ENCODE measurements at places on chromosomes 7 and 10. TPM values are rescaled to one million over a fixed set of nuclear protein-coding genes. Genes with fewer than 3 reads are reported as not detected.

Gene NAMPT
- total RNA-seq, result 302 TPM

Gene IGF2BP3
- total RNA-seq, result 139 TPM

Gene ITPRIP
- 8.5 TPM for total RNA-seq

Gene EMX2
- total RNA-seq, result not detected

Gene PCLO
- 2.6 TPM for total RNA-seq

Gene ERVW-1
- total RNA-seq, result not detected

Gene SKIDA1
- total RNA-seq, result 0.65 TPM

Gene WIPF3
- total RNA-seq, result 0.25 TPM

Gene GRID1
- not detected for total RNA-seq

Gene TCAF2
- total RNA-seq, result 2.5 TPM

Gene PPIA
- 2,776 TPM for total RNA-seq

Gene LRIT1
- not detected for total RNA-seq

Gene CHCHD3
- 100 TPM for total RNA-seq

Gene UCMA
- total RNA-seq, result not detected

Gene EPO
- total RNA-seq, result 0.30 TPM

Gene TMUB1
- total RNA-seq, result 99.3 TPM

Gene SFTPD
- total RNA-seq, result not detected

Gene HPSE2
- total RNA-seq, result not detected

Gene AGR2
- 76.1 TPM for total RNA-seq

Gene SCRN1
- 94.4 TPM for total RNA-seq

Gene PIK3AP1
- 1.7 TPM for total RNA-seq

Gene DOCK1
- 24.8 TPM for total RNA-seq

Gene CUL2
- 24.7 TPM for total RNA-seq

Gene PPP1R3A
- not detected for total RNA-seq

Gene NYAP1
- 1.3 TPM for total RNA-seq

Gene ELMO1
- total RNA-seq, result 5.0 TPM

Gene FOXI2
- total RNA-seq, result not detected

Gene TCERG1L
- not detected for total RNA-seq

Gene DNAH11
- not detected for total RNA-seq

Gene PLXNA4
- total RNA-seq, result 1.0 TPM

Gene SYCE1
- total RNA-seq, result not detected

Gene CRYGN
- total RNA-seq, result 1.2 TPM

Gene COL28A1
- total RNA-seq, result 0.83 TPM

Gene UTF1
- not detected for total RNA-seq

Gene STYXL1
- total RNA-seq, result 98.2 TPM

Gene ARHGEF35
- total RNA-seq, result 29.6 TPM

Gene SPDYE8
- total RNA-seq, result not detected

Gene PSD
- total RNA-seq, result 2.3 TPM

Gene GPNMB
- total RNA-seq, result 13.3 TPM

Gene MKX
- not detected for total RNA-seq

Gene NDUFB8
- 85.7 TPM for total RNA-seq

Gene ECD
- total RNA-seq, result 33.2 TPM

Gene HOXA2
- total RNA-seq, result 6.5 TPM

Gene GSDME
- total RNA-seq, result 11.5 TPM

Gene PDK4
- total RNA-seq, result 4.8 TPM

Gene CXCL12
- total RNA-seq, result not detected

Gene ABLIM1
- total RNA-seq, result 63.1 TPM

Gene NUTM2B
- 1.3 TPM for total RNA-seq

Gene DPP6
- total RNA-seq, result not detected

Gene SPDYE11
- total RNA-seq, result not detected

Gene CYP26A1
- 2.2 TPM for total RNA-seq

Gene CRHR2
- not detected for total RNA-seq

Gene SYT15
- total RNA-seq, result 1.9 TPM

Gene PRKG1
- total RNA-seq, result 0.68 TPM

Gene ITGB8
- total RNA-seq, result 19.4 TPM

Gene CNTNAP2
- not detected for total RNA-seq

Measured in PC-9 (cell line).